ENCODE measurements at places on chromosomes 4 and X.

DNA sequence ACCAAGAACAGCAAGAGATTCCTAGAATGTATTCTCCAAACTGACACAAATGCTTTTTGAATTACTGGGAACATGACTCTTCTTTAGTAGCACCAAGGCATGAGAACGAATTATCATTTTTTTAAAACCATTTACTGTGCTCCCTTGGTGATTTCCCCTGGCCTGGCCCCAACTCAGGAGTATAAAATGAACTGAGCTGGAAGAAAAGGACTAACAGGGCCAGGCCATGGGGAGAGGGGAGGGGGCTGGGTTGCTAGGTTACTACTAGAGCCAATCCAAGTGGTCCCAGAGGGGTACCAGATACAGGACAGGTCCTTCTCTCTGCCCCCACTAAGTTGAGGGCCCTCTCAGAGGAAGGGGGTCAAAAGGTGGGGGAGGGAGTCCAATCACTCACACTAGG, 23.1 kb downstream of the SASH3 start:
- DNase-seq, result no peak

DNA sequence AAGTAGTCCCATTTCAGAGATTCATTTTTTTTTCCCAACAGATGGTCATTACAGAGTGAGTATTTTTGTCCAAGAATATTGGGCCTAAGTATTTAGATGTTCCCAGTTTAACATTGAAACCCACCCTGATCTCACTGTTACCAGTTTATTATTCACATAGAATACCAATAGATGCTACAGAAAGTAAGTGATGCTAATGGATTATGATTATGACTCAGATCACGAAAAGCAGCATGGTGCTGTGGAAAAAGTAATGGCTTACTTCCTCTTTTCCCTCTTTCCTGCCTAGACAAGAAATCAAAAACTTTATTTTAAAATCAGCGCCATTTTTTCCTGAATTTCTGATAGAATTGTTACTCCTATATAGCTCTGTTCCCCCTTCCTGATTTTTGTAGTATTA, 51.9 kb downstream of the GSPT2 start:
- no peak for DNase-seq

GRCh38 chr4:27836523-27836922, 975.9 kb downstream of the STIM2 start:
- no peak for DNase-seq

GRCh38 chrX:16664074-16664473, 14.1 kb downstream of the S100G start:
- no peak for DNase-seq

DNA sequence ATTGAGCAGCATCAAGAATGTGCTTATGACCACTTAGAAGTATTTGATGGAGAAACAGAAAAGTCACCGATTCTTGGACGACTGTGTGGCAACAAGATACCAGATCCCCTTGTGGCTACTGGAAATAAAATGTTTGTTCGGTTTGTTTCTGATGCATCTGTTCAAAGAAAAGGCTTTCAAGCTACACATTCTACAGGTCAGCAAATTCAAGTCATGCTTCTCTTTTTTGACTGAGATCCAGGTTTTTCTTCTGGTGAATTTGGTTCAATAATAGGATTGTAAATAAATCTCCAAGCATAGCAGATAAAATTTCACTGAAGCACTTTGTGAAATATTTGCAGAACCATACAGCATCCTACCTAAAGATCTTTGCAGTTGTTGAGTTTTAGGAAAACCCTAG, 218.1 kb downstream of the TLL1 start:
- DNase-seq, result no peak

- no peak for DNase-seq
These were observed 83.5 kb downstream of the HMX1 start for GRCh38 chr4:8788174-8788573.

- no peak for DNase-seq
These were observed 2.7 kb downstream of the CLRN2 start for GRCh38 chr4:17517664-17518063.

DNA sequence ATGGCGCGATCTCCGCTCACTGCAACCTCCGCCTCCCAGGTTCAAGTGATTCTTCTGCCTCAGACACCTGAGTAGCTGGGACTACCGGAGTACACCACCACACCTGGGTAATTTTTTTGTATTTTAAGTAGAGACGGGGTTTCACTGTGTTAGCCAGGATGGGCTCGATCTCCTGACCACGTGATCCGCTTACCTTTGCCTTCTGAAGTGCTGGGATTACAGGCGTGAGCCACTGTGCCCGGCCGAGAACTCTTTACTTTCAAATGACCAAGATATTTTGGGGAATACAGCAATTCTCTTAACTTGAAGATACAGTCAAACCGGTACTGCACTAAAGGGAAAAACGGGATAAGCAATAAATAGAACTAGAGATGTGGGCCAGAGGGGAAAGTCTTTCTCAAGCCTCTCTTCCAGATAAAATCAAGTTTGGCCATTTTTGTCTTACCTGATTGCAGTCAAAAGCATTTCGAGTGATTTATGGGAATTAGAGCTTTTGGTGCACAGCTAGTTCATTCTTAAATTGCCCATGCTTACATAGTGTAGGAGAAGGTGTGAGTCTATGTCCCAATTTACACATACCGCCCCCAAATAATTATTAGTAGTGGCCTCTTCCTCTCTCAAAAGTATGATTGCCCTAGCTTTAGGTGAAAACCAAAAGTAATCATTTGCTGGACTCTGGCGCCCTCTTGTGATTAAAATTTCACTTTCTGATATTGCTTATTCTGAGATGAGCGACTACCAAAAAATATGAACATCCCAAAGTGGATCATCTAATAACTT, 53.2 kb upstream of the ABCG2 start:
- DNase-seq, result no peak

DNA sequence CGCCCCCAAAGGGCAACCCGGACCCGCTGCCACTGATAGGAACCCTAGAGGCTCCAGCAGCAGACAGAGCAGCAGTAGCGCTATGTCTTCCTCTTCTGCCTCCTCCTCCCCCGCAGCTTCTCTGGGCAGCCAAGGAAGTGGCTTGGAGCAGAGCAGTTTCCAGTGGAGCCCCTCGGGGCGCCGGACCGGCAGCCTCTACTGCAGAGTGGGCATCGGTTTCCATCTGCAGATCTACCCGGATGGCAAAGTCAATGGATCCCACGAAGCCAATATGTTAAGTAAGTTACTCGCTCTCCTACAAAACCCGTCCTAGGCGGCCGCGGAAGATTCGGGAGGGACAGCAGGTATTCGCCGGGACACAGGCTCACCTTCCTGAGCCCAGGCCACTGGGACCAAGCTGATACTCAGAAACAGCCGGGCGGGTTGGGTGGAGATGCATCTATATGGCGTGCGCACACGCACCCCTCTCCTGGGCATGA, 477 bp downstream of the FGF5 start:
- no peak for DNase-seq

GRCh38 chr4:110270492-110271197, 72.2 kb upstream of the ELOVL6 start:
- no peak for DNase-seq

GRCh38 chrX:1355131-1356046, 18.8 kb downstream of the IL3RA start:
- DNase-seq, result no peak

DNA sequence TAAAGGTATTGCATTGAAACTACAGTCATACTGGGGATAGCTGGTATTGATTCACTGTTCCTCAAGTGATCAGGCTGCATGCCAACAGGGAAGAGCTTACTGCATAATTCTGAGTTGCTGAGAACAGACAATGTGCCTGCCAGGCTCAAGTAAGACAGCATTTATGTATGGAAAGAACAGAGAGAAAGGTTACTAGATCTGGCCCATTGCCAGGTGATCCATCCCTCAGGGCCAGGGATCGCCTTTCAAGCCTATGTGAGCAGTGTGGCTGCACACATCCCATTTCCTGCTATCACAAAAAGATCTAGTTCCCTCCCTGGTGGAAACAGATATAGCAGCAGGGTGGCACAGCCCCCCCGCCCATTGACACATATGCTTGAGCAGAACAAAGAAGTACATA, 254.0 kb downstream of the TMA16 start:
- no peak for DNase-seq

GRCh38 chrX:134717698-134718097, 59.4 kb upstream of the PLAC1 start:
- no peak for DNase-seq

- DNase-seq, result no peak
These were observed 3.9 kb downstream of the LOC101059915 start for GRCh38 chrX:71671043-71671780.

DNA sequence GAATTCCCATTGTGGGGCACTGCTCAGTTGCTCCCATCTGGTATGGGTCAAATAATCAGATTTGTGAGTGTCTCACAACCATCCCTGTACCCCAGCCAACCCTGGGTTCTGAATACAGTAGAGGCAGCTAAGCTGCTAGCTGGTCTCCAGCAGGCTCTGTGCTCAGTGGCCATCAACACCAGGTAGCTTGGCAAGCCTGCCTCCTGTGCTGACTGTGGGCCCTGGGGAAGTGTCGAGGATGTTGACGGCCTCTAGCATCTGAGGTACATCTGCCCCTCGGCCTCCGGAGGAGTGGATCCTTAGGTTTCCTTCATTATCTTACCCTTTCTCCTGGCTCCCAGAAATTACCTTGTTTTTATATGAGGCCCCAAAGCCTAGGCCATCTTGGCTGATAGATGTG, 13.3 kb downstream of the RNF4 start:
- DNase-seq, result no peak

- DNase-seq, result no peak
These were observed 91.5 kb downstream of the COX18 start for GRCh38 chr4:72977936-72978485.

- DNase-seq, result no peak
These were observed 456.0 kb upstream of the FAM241A start for GRCh38 chr4:111689214-111689613.

- DNase-seq, result no peak
These were observed 387.2 kb upstream of the GATB start for GRCh38 chr4:152148057-152148456.

DNA sequence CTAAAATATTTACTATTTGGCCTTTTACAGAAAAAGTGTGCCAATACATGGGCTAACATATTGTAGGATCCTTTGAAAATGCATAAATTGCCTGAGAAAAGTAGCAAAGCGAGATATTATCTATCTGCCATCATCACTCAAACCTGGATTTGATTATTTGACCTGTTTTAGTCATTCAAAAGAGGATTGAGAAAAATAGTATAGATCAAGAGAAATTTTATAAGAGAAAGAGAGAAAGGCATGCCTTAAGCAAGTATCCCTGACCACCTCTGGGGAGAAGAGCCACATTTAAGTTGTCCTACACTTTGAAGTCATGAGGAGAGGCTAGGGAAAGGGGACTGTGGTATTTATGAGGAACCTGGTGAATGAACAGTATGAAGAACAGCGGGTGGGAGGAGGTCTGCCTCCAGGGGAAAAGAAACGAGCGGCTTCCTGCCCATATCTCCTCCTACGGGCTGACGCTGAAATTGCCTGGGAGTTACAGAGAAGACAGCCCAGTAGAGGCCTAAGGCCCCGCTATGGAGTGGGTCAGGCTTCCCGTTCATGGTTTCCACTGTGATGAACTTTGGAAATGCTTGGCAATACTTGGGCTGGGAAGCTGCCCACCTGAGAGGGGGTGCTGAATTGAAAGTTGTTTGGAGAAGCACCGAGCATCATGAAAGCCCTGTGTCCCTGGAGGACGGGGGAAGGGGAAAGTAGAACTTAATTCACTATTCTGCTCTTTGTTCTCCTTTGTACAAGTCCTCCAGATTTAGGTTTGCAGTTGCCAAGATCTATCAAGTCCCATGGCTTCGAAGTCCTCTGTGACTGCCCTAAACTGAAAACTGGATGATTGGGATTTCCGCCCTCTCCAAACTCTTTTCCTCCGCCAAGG, 106.9 kb upstream of the ACSL4 start:
- no peak for DNase-seq

DNA sequence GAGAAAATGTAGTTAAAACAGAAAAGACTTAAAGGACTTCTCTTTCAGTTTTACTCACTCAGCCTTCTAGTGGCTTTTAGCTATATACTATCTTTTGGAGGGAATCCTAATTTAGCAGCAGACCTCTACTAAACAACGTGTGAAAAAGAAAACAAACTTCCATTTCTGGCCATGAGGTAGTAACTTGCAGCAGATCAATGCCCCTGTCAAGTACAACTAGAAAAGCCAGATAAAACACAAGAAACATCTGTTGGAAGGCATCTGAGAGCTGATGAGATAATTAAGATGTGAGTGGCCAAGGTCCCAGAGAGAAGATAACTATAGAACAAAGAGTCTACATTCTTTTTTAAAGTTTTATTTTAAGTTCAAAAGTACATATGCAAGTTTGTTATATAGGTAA, 101.7 kb downstream of the CORIN start:
- DNase-seq, result no peak

GRCh38 chr4:6875431-6875831, 34.2 kb upstream of the TBC1D14 start:
- DNase-seq, result no peak

DNA sequence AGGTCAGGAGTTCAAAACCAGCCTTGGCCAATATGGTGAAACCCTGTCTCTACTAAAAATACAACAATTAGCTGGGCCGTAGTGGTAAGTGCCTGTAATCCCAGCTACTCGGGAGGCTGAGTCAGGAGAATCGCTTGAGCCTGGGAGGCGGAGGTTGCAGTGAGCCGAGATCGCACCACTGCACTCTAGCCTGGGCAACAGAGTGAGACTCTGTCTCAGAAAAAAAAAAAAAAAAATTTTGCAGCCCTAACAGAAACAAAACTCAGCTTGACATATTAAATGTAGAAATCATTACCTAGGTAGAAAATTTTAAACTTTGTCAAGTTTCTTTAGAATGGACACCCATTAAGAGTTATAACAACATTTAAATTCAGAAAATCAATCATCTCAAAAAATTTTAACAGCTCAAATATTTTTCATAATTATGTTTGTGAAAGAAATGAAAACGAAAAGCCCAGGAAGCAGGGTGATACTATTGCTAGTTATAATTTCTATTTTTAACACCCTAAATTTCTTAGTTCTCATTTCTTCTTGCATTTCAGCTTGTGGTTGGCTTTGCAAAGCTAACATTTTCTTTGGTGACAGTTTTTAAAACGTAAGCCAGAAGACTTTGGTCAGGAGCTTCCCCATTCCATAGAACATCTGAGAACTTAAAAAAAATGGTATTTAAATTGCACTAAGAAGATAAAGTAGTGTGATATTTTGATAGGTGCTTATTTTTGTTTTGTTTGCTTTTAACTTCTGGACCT, 33.3 kb upstream of the RBBP7 start:
- no peak for DNase-seq

DNA sequence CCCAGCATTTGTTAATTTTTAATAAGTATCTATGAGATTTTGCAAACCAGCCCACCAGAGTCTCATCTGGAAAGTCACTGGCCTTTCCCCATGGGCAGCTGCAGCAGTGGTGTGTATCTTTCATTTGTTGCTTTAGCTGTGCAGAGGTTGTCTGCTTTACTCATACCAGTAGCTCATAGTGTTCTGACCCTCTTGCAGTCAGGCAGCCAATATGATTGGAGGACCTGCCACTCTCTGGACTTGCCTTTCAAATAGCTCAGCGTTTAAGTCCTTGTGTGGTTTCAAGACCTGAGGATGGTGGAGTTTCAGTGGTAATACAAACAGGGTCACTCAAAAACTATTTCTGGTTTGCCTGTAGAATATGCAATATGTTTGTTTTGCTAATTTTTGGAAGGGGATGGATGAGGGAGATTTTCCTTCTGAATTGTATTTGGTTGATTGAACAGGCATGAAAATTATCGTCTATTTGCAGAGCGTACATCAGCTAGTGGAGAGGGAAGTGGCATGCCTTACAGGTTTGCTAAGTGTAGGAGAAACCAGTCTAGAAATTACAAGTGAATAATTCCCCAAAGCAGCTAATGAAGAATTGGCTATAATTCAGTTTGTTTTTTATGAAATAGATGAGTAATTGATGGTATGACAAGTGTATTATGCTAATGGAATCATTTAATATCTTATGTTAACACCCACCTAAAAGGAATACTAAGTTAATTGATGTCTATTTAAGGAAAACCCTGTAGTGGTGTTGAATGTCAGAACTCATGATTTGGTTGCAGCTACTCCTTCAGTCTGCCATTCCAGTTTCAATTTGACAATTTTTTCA, 8.9 kb downstream of the POLA1 start:
- no peak for DNase-seq
